Skeletal muscle tissue (tissue), 5 donors: ENCODE measurements at places on chromosomes 16 and 17. TPM values are rescaled to one million over a fixed set of nuclear protein-coding genes. Genes with fewer than 3 reads are reported as not detected.

Gene TMEM98
- 27.1 TPM for total RNA-seq

Gene CD19
- 2.1 TPM for total RNA-seq

Gene AXIN2
- total RNA-seq: 19.8 TPM

Gene NOXO1
- 1.6 TPM for total RNA-seq

Gene KCNJ16
- 1.6 TPM for total RNA-seq

Gene C16orf89
- total RNA-seq: 2.1 TPM

Gene PDIA2
- under 0.01 TPM for total RNA-seq

Gene SEC14L5
- 1.0 TPM for total RNA-seq

Gene HBZ
- 1.0 TPM for total RNA-seq

Gene ABCA8
- 116 TPM for total RNA-seq

Gene ZNF423
- total RNA-seq: 16.7 TPM

Gene HLF
- 4.7 TPM for total RNA-seq

Gene KCNH4
- total RNA-seq: not detected

Gene QPRT
- 34.4 TPM for total RNA-seq

Gene TMEM101
- 67.3 TPM for total RNA-seq

Gene LHX1
- total RNA-seq: not detected

Gene CA7
- not detected for total RNA-seq

Gene MTMR4
- 23.0 TPM for total RNA-seq

Gene OR3A3
- total RNA-seq: not detected

Gene HOXB7
- total RNA-seq: 1.0 TPM

Gene SHISA9
- not detected for total RNA-seq
